Thyroid gland (tissue), 4 donors: ENCODE measurements at places on chromosomes 1 and 21.

GRCh38 chr1:15160626-15161025, 7.1 kb downstream of the TMEM51 start:
- H3K4me1 ChIP-seq, result no peaks in the 10 kb centered on the region
- no peaks in the 10 kb centered on the region for H3K27me3 ChIP-seq
- no peak overlapping the region for H3K4me3 ChIP-seq
- no peak overlapping the region for H3K27ac ChIP-seq

- H3K36me3 ChIP-seq, result no peaks in the 10 kb centered on the region
- H3K4me3 ChIP-seq, result no peak overlapping the region
- no peaks in the 10 kb centered on the region for H3K4me1 ChIP-seq
- DNase-seq, result no peak
Measured at GRCh38 chr1:117582451-117582850, 23.4 kb upstream of the TENT5C start.

DNA sequence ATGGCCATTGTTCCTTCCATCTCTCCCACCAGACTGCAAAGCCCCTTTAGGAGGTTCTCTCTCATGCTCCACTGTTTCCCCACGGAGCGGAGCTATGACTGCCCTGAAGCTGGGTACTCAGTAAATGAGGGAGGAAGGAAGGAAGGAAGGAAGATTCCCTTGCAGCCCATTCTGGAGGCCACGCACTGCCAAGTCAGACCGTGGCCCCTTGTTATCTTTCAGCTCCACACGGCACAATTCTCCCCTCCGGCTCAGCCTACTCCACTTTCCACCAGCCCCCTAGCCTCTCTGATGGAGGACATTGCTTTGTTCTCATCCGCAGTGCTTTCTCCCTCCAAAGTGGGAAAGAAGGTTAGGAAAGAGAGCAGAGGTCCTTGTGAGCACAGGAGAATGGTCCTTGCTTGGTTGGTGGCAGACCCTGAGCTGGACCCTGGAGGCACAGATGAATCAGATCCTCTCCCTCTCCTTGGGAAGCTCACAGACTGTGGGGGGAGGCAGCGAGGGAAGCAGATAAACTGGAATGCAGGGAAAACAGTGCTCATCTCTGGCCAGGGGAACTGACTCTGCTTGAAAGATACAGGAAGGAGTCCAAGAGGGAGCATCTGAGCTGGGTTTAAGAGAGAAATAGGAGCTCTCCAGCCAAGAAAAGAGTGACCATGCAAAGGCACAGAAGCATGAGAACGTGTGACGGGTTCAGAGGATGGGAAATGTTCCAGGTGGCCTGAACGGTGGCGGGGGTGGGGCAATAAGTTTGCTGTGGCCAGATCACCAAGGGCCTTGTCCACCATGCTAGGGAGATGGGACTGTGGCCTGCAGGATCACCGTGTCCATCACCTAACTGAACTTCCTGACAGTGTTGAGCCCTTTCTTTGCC, 52.6 kb downstream of the GLIS1 start:
- H3K4me3 ChIP-seq, result no peak overlapping the region
- no peaks in the 10 kb centered on the region for H3K4me1 ChIP-seq
- no peak overlapping the region for H3K27ac ChIP-seq

DNA sequence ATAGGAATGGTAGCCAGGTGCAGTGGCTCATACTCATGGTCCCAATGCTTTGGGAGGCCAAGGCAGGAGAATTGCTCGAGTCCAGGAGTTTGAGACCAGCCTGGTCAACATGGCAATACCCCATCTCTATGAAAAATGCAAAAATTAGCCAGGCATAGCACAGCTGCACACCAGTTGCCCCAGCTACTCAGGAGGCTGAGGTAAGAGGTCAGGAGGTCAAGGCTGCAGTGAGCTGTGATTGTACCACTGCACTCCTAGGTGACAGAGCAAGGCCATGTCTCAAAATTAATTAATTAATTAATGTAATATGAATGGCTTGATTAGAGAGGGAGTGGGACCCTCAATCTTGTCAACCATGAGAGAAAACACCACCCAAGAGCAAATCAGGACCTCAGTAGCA, 198.7 kb upstream of the DUSP10 start:
- no peaks in the 10 kb centered on the region for H3K27me3 ChIP-seq
- no peaks in the 10 kb centered on the region for H3K4me1 ChIP-seq
- H3K36me3 ChIP-seq, result no peaks in the 10 kb centered on the region
- H3K4me3 ChIP-seq, result no peak overlapping the region

- no peak overlapping the region for H3K27ac ChIP-seq
- H3K4me3 ChIP-seq, result no peak overlapping the region
- DNase-seq, result no peak
Measured at GRCh38 chr1:151606857-151607256, 5.0 kb upstream of the SNX27 start.

DNA sequence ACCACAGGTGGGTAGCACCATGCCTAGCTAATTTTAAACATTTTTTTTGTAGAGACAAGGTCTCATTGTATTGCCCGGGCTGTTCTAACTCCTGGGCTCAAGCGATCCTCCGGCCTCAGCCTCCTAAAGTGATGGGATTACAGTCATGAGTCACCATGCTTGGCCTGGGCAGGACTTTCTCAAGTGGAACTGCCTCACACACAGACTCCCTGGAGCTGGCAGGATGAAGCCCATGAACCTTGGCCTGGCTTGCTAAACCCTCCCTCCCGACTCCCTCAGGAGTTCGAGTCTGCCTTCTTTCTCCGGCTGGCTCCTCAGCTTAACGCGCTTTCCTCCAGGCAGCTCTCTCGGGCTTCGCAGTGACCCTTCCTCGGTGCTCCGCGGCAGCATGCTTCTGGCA, 7.7 kb upstream of the ECE1 start:
- H3K27ac ChIP-seq, result no peak overlapping the region
- no peaks in the 10 kb centered on the region for H3K36me3 ChIP-seq
- H3K4me1 ChIP-seq, result peaks cover 64% of the 10 kb centered on the region
- no peak overlapping the region for H3K4me3 ChIP-seq
- no peaks in the 10 kb centered on the region for H3K27me3 ChIP-seq

GRCh38 chr1:87864676-87865075, 536.0 kb downstream of the LMO4 start:
- H3K4me3 ChIP-seq, result no peak overlapping the region
- H3K27ac ChIP-seq, result no peak overlapping the region
- no peaks in the 10 kb centered on the region for H3K27me3 ChIP-seq
- no peaks in the 10 kb centered on the region for H3K36me3 ChIP-seq

GRCh38 chr1:37825506-37825905, 17.5 kb upstream of the YRDC start:
- DNase-seq, result no peak
- H3K4me3 ChIP-seq, result no peak overlapping the region
- H3K27ac ChIP-seq, result no peak overlapping the region
- H3K27me3 ChIP-seq, result no peaks in the 10 kb centered on the region

- H3K36me3 ChIP-seq, result no peaks in the 10 kb centered on the region
- no peak overlapping the region for H3K4me3 ChIP-seq
- DNase-seq, result no peak
- no peak overlapping the region for H3K27ac ChIP-seq
Measured at GRCh38 chr1:35532497-35533223, 24.5 kb downstream of the KIAA0319L start.
